ENCODE measurements at places on chromosomes 12 and 14.

- DNase-seq, result no peak
Measured at GRCh38 chr12:19633641-19634040, 194.3 kb downstream of the AEBP2 start.

GRCh38 chr12:123268850-123269249 is 2.8 kb downstream of the CDK2AP1 start:
- DNase-seq, result no peak

GRCh38 chr12:122845041-122845864 is 10.0 kb downstream of the HIP1R start:
- no peak for DNase-seq

DNA sequence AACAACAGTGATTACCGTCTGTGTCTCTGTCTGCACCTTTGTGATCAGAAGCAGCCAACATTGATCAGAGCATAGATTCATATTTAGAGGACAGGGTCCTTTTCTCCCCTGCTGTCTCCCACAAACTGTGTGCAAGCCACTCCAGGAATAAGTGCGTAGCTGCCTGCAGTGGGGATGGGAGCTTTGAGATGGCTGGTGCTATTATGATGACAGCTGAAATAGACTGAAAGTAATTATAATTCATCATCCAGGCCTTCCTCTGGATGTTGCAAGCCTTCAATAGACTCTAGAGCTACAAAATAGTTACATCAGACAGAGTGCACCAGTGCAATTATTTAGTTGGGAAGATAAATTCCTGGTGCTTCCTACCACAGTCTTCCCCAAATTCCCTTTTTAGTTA is 68.1 kb downstream of the BORCS5 start:
- no peak for DNase-seq

- no peak for DNase-seq
Measured at GRCh38 chr14:100285913-100286400, 20.3 kb downstream of the SLC25A29 start.

GRCh38 chr14:66117600-66117999 is 368.6 kb upstream of the CCDC196 start:
- no peak for DNase-seq

GRCh38 chr14:26377150-26377549 is 220.7 kb downstream of the NOVA1 start:
- DNase-seq, result no peak

- no peak for DNase-seq
Measured at GRCh38 chr12:16573398-16574077, 32.4 kb downstream of the LMO3 start.

DNA sequence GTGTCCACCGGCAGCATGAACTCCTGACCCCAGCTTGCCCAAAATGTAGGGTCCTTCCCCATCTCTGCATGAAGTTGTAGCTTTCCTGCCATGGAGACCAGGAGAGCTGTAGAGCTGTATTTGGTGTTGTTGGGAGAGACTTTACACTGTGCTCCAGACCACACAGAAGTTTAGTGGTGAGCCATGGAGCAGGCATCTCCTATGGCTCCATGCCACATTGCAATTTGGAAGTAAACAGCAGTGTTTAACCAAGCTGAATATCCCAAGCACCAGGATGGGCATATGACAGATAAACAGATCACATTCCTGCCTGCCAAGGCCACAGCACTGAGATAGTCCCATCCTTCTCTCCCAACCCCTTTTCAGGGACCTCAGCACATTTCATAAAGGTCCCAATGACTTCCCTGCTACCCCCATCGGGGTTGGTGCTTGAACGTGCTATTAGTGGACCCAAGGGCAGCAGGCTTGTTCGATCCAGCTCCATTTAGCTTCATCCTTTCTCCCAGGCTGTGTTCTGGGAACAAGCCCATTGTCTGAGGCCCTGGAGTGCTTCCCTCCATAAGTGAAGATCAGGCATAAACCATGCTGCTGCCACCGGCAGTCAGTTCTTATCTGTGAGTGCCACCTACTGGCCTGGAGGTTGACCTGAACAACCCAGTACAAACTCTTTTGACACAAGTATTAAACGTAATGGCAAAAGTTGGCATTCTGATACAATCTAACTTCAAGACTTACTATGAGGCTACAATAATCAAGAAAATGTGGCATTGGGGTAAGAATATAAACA is 172.3 kb upstream of the ATXN7L3B start:
- DNase-seq, result no peak

GRCh38 chr14:44995770-44996294 is 33.8 kb downstream of the TOGARAM1 start:
- DNase-seq, result no peak

DNA sequence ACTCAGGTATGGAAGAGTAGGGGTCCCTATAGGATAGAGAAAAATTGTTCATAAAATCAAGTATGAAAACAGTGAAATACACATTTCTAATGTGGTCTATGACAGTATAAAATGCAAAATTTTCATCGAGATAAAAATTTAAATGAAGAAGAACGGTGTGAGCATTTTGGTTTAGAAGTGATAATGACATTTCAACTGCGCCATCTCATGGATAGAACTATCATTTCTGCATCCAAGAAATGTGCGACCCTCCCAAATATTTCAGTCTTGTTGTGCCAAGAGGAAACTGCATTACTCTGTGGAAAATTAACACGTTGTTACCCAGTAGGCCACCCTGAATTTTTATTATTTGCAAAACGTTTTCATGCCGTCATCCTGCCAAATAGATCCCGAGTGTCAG is 108.8 kb downstream of the CRACR2A start:
- no peak for DNase-seq

DNA sequence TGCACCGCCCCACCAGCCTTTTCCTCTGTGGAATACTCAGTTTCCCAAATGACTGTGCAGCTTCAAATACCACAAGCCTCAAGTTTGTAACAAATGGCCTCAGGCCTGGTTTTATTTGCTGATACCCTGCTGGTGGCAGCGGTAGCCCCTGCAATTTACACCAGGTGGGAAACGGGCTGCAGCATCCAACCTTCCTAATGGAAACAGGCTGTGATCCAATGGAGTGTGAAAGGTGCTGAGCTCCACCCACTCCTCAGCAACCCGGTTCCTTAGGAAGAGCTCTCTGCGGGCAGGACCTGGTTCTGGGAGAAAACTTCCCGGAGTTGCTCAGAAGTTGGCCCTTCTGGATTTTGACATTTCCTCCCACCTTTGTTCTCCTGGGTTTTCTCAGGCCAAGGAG is 41.7 kb upstream of the LTA4H start:
- DNase-seq, result no peak

DNA sequence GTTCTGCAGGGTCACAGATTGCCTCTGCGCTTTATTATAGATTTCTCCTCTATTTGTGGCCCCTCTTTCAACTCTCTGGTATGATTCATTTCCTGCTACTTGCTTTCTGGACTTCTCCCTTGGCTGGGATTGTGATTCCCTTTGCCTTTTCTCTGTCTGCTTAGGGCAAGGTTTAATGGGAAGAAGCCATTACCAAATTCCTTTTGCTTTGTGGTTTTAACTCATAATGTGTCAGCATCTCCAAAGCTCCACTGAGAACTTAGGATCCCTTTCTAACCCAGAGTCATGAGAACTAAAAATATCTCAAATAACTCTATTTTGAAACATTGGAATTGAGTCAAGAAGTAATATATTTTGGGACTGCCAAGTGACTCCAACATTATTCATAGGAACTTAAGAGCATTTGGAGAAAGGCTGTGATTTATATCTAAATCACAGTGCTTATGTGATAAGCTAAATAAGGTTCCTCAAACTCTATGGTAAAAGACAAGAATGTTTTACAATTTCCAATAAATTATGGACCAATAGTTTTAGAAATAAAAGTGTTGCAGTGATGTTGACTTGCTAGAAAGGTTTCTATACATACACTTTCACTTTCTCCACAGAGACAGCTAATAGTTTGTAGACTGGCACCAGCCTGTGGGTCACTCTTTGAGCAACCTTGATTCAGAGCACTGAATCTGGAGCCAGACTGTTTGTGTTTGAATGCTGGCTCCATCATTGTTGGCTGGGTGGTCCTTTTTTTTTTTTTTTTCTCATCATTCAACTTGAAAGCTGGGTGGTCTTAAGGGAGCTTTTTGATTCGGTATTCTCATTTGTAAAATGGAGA is 93.9 kb downstream of the DACT1 start:
- no peak for DNase-seq

- no peak for DNase-seq
Measured at GRCh38 chr14:24331731-24332267, 3.1 kb downstream of the ADCY4 start.

DNA sequence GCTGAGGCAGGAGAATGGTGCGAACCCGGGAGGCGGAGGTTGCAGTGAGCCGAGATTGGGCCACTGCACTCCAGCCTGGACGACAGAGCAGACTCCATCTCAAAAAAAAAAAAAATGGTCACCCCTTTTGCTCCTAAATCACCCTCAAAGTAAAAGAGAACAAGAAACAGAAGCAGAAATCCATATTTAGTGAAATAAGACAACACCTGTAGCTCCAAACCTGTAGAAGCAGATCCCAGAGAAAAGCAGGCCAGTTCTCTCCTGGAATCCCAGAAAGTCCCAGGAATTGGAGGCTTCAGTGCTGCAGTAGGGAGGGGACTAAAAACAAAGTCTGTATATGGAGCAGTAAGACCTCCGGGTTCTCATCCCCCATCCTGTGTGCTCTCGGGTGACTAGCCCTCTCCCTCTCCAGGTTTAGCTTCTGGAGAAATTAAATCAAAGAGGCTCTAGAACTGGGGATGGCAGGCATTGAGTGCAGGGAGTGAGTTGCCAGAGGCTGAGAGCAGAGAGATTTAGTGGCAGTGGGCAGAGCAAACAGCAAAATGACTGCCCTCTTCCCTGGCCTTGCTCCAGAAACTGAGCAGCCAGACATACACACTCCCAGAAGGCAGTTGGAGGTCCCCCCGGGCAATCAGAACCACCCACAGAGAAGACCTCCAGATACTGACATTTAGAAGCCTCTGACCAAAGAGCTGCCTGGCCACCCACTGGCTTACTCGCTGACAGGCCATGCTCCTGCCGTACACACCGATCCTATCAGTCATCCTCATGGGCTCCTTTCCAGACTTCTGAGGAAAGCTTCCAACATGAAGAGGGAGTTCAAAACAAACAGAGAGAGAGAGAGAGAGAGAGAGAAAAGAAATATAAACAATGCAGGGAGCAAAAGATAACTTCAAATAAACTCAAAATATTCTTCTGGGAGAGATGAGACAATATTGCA is 6.3 kb upstream of the MLXIP start:
- no peak for DNase-seq

DNA sequence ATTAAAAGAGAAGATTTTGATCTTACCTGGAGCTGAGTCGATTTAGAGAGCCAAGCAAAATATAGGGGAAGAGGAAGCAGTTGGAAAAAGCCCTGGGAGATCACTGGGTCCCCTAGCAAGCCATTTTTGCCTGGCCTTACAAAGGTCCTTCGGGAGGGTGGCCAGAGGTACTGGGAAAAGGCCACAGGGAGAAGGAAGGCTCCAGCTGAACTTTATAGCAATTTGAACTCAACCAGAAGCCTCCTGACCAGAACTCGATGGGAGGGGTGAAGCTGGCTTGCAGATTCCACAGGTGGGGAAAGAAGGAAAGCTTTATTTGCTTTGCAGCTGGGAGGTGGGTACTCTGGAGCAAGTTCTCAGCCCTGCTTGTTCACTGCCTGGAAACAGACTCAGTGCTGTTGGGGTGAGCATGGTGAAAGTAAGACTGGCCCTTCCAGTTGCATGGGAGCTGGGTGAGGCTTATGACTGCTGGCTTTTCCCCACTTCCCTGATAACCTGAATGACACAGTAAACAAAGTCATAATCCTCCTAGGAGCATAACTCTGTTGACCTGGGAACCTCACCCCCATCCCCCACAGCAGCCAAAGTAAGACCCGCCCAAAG is 855.8 kb downstream of the FSCB start:
- no peak for DNase-seq

GRCh38 chr12:127680516-127680915 is 586.5 kb upstream of the TMEM132C start:
- DNase-seq, result no peak

DNA sequence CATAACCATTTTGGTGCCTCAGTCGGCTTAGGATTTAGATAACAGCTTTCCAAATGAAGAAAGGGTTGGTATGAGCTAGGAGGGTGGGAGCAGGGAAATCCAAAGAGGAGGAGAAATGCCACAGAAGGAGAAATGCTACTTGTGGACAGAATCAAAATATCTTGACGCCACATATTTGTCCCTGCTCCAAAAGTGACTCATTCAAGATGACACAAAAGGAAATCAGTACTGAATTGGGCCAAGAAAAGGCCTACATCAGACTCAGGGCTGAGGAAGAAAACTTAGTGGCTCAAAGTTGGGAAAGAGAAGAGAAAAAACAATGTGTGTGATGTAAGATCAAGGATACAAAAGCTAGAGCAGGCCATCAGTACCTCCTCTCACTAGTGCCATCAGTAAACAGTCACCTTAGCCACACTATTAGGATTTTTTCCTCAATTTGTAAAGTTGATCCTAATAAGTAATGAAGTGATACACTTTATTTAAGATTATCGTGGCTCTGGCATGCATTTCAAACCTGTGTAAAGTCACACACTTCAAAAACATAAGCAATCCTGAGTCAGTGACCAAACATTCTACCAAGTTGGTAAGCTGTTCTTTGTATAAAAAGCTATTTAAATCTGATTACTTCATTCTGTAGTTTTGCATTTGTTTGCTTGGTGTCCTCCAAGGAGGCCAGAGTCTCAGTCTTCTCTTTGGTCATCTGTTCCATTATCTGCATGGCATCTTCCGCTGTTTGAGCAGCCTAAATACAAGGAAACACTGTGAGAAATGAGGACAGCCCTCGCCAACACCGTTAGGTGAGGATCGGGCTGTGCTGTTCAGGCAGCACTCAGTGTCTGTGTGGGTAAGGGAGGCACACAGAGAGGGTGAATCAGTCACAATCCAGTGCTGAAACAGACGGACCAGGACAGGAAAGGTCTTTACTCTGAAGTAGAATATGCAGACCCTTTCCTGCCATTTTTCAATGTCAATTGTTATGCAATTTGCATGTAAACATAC is 52.6 kb upstream of the VPS33A start:
- DNase-seq, result no peak

DNA sequence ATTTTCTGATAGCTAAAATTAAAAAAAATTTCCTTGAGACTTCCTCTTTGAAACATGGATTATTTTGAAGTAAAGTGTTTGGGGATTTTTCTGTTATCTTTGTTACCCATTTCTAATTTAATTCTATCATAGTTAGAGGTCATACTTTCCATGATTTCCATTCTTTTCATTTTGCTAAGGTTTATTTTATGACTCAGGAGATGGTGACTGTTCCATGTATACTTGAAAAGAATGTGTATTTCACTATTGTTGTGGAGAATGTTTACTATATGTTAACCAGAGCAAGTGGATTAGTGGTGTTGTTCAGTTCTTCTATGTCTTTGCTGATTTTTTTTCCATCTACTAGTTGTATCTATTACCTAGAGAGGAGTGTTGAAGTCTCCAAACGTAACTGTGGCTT is 250.5 kb upstream of the PELI2 start:
- no peak for DNase-seq

DNA sequence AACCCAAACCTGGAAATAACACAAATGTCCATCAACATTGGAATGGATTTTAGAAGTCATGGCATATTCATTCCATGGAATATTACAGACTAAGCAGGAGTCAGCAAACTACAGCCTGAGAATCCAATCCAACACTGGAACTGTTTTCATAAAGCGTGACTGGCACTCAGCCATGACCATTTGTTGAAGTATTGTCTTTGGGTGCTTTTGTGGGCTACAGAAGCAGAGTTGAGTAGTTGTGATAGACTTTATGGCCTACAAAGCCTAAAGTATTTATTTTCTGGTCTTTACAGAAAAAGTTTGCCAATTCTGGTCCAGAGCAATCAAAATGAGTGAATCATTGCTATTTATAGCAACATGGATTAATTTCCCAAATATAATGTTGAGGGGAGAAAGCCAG is 34.5 kb upstream of the FRS2 start:
- DNase-seq, result no peak

All from type B pancreatic cell (in vitro differentiated cells).